Activated T-helper 1 cell treated with anti-CD3 and anti-CD28 coated beads, Interleukin-12 subunit alpha, Interleukin-12 subunit beta, Interleukin-2, Interleukin-4 antibody, amounts not matched to agents 30 ng/mL and 10 ng/mL and 1 ng/mL, durations not matched to agents 14 hours and 24 hours and 36 hours (primary cell): ENCODE measurements at places on chromosomes 7 and 10. TPM values are rescaled to one million over a fixed set of nuclear protein-coding genes. Genes with fewer than 3 reads are reported as not detected.

The PSMG3 gene
- total RNA-seq: 55.7 and 56.0 TPM in 2 replicates

The PRXL2A gene
- 11.9 and 13.2 TPM in 2 replicates for total RNA-seq

The FGFR2 gene
- not detected in 2 replicates for total RNA-seq

The KLF14 gene
- not detected in 2 replicates for total RNA-seq

The SFXN2 gene
- 39.5 and 44.0 TPM in 2 replicates for total RNA-seq

The NCAPG2 gene
- 76.5 and 86.9 TPM in 2 replicates for total RNA-seq

- H3K36me3 ChIP-seq: peaks cover 3% of the 10 kb centered on the region
- peak overlapping the region; percentile 90 for H3K27ac ChIP-seq
- H3K4me3 ChIP-seq: peak overlapping the region; percentile 80
- H3K27me3 ChIP-seq: no peaks in the 10 kb centered on the region
- no peak for DNase-seq
Measured at GRCh38 chr10:119285495-119286267, 78.3 kb downstream of the GRK5 start.

DNA sequence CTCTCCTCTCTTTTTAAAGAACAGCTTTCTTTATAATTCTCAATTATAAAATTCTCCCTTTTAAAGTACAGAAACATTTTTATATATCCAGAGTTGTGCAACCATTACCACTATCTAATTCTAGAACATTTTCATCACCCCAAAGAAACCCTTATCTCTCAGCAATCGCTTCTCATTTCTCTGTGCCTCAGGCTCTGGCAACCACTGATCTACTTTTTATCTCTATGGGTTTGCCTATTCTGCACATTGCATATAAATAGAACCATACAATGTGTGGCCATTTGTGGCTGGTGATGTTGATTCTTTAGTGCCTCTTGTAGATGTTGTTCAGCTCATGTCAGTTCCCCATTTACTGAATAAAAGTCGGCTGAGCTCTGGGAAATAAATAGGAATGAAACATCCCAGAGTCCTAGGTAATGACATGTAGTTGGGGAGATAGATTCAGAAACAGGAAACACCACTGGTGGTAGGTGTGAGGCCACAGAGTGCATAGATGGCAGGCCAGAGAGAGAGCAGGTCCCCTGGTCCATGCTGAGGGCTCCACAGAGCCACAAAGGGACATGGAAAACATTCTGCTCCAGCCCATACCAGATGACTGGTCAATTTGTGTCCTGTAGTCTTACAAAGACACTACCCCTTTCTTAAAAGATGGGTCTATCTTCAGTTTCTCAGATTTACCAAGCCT, 126.5 kb downstream of the PLPP4 start:
- no peaks in the 10 kb centered on the region for H3K36me3 ChIP-seq
- no peak overlapping the region for H3K27ac ChIP-seq
- H3K4me3 ChIP-seq: no peak overlapping the region
- H3K4me1 ChIP-seq: no peaks in the 10 kb centered on the region
- DNase-seq: no peak
- no peaks in the 10 kb centered on the region for H3K27me3 ChIP-seq

GRCh38 chr10:132648851-132649528, 111.4 kb downstream of the INPP5A start:
- DNase-seq: no peak
- H3K4me3 ChIP-seq: no peak overlapping the region
- H3K4me1 ChIP-seq: no peaks in the 10 kb centered on the region
- no peaks in the 10 kb centered on the region for H3K36me3 ChIP-seq
- peak overlapping the region; percentile 19 for H3K27ac ChIP-seq
- H3K27me3 ChIP-seq: no peaks in the 10 kb centered on the region

GRCh38 chr10:17335065-17335464, 107.0 kb downstream of the VIM start:
- H3K36me3 ChIP-seq: no peaks in the 10 kb centered on the region
- no peak overlapping the region for H3K4me3 ChIP-seq

GRCh38 chr10:75203724-75204123, 6.9 kb upstream of the VDAC2 start:
- no peak overlapping the region for H3K27ac ChIP-seq
- no peak for DNase-seq
- H3K4me3 ChIP-seq: no peak overlapping the region
- peaks cover 13% of the 10 kb centered on the region for H3K4me1 ChIP-seq

- H3K4me3 ChIP-seq: no peak overlapping the region
- DNase-seq: no peak
- no peaks in the 10 kb centered on the region for H3K4me1 ChIP-seq
- H3K36me3 ChIP-seq: no peaks in the 10 kb centered on the region
- H3K27ac ChIP-seq: no peak overlapping the region
Measured at GRCh38 chr7:5177060-5177459, 13.0 kb upstream of the WIPI2 start.

- peaks cover 6% of the 10 kb centered on the region for H3K4me1 ChIP-seq
- H3K27me3 ChIP-seq: peaks cover 1% of the 10 kb centered on the region
- DNase-seq: no peak
Measured at GRCh38 chr7:101926265-101926664, 108.8 kb downstream of the CUX1 start.

DNA sequence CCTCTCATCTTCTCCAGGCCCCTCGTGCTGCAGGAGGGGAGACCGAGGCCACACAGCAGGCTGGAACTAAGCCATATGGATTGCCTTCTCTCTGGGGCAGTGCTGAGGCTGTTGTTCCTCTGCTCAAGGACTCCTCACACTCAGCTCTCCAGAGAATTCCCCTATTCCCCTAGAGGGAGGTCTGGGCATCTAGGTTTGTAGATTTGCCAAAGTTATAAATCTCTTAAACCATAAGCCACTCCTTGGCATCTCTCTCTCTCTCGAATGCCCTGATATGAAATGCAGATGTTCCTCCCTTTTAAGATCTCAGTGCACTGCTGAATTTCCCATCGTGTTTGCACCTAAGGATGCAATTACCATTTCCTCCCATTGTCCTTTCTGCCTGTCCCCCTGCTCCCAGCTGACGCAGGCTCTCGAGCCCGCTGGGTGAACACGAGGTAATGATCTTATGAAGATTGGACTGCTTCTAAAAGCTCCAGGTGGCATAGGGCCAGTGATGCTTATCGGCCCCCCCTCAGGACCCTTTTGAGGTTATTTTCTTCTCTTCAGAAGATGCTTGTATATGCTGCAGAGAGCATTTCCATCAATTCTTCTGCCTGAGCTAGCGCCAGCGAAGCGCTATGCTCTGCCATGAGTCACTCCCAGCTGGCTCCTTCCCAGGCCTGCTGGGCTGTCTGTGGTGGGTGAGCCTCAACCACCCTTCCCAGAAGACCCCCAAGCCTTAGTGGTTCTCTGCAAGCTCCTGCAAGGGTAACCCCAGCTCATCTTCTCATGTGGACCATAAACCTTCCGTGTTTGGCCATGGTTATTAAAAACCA, 41.6 kb upstream of the AQP1 start:
- no peak overlapping the region for H3K4me3 ChIP-seq
- H3K4me1 ChIP-seq: no peaks in the 10 kb centered on the region
- H3K27ac ChIP-seq: no peak overlapping the region
- DNase-seq: no peak
- no peaks in the 10 kb centered on the region for H3K36me3 ChIP-seq

GRCh38 chr10:124239696-124240095, 146.3 kb upstream of the CHST15 start:
- H3K27ac ChIP-seq: no peak overlapping the region
- H3K27me3 ChIP-seq: no peaks in the 10 kb centered on the region
- H3K4me1 ChIP-seq: no peaks in the 10 kb centered on the region
- no peak for DNase-seq
- H3K36me3 ChIP-seq: no peaks in the 10 kb centered on the region

GRCh38 chr7:108079276-108079647, 50.9 kb downstream of the LAMB4 start:
- no peak overlapping the region for H3K27ac ChIP-seq
- no peak overlapping the region for H3K4me3 ChIP-seq
- peaks cover 4% of the 10 kb centered on the region for H3K27me3 ChIP-seq

DNA sequence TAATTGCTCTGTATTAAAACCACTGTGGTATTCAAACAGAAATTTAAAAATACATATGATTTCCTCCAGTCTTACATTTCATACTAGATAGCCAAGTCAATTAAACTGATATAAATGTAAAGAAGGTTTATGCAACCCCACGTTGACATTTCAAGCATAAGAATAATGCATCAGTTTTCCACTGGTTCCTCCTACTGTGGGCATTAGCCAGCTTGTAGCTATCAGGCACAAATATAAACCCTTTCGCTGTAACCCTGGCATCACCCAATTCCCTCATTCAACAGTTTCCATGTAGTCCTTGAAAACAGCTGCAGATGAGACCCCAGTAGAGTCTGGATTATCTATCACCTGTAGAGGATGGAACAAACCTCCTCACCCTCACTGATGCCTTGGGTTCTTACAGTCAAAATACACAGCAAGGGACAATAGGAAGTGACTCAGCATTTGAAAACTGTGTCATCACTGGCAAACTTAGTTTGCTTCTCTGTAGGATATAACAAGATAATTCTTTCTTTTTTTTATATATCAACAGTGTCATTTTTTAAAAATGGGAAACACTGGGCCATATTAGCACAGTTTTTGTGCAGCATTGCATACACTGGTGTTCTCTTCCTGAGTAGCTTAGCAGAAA, 113.0 kb downstream of the PDE1C start:
- no peaks in the 10 kb centered on the region for H3K27me3 ChIP-seq
- DNase-seq: no peak
- H3K36me3 ChIP-seq: no peaks in the 10 kb centered on the region
- no peak overlapping the region for H3K27ac ChIP-seq

DNA sequence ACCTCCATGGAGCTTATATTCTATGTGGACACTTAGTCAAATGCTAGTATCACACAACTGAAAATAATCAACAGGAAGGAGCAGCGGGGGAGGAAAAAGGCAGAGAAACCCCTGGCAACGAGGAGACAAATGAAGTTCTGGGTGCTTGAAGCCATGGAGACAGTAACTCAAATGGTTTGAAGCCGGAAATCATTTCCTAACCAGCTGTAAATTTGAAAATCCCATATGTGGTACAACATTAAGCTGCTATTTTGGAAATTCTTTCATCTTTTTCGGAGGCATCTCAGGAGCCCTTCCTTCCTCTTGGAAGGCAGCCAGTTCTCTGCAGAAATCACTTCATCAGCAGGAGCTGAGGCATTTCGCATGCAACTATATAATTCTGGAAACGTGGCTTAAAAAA, 91.4 kb downstream of the PPP1R3C start:
- no peaks in the 10 kb centered on the region for H3K4me1 ChIP-seq
- no peak overlapping the region for H3K27ac ChIP-seq
- no peak overlapping the region for H3K4me3 ChIP-seq
- H3K36me3 ChIP-seq: no peaks in the 10 kb centered on the region
- no peak for DNase-seq

GRCh38 chr10:58554316-58554715, 41.6 kb downstream of the BICC1 start:
- no peak for DNase-seq
- no peaks in the 10 kb centered on the region for H3K36me3 ChIP-seq
- no peak overlapping the region for H3K27ac ChIP-seq
- no peak overlapping the region for H3K4me3 ChIP-seq

GRCh38 chr10:44182909-44183308, 202.0 kb downstream of the CXCL12 start:
- no peak overlapping the region for H3K27ac ChIP-seq
- H3K4me3 ChIP-seq: no peak overlapping the region
- H3K36me3 ChIP-seq: no peaks in the 10 kb centered on the region
- DNase-seq: no peak
- H3K27me3 ChIP-seq: peaks cover 1% of the 10 kb centered on the region
